ENCODE measurements at places on chromosomes 6 and 20. TPM values are rescaled to one million over a fixed set of nuclear protein-coding genes. Genes with fewer than 3 reads are reported as not detected.
A peak's percentile ranks its signal among the peaks of the same experiment; 100 is the strongest.

The ZNF831 gene
- 8.6 TPM for total RNA-seq

The SGK2 gene
- total RNA-seq = 0.27 TPM

The HS3ST5 gene
- total RNA-seq = not detected

The SAMD10 gene
- total RNA-seq = 30.7 TPM

The COL12A1 gene
- total RNA-seq = 0.02 TPM

The EYA2 gene
- total RNA-seq = not detected

The PTCRA gene
- total RNA-seq = not detected

DNA sequence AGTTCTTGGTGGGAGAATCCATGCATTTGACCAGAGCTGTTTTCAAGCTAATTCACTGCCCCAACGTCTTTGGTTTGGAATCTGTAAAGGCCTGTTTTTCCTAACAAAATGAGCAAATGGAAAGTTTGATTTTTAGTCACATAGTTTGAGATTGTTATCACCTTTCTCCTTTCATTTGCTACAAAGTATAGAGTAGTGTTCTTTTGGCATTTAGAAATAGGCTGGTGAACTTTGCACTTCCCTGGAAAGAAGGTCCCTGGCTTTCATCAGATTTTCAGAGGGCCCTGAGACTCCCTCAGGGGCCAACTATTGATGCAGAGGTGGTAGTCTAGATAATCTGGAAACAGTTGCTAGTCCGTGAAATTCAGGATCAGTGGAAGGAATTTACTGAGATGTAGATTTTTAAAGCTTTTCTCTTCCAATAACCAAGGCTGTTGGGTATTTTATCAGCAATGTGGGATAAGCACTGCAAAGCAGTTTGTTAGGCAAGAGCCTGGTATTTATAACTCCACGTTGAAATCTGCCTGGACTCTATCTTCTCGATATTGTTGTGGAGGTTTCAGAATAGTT, 1.7 kb downstream of the ARFGEF2 start:
- peak overlapping the region; percentile 57 for H3K27ac ChIP-seq
- H3K4me3 ChIP-seq = peak overlapping the region; percentile 96
- no peak for DNase-seq
- H3K27me3 ChIP-seq = no peaks in the 10 kb centered on the region

GRCh38 chr6:31661262-31662123, 915 bp upstream of the C6orf47 start:
- H3K27me3 ChIP-seq = no peaks in the 10 kb centered on the region
- DNase-seq = no peak
- peak overlapping the region; percentile 88 for H3K4me3 ChIP-seq
- H3K4me1 ChIP-seq = peaks cover 70% of the 10 kb centered on the region

- H3K27ac ChIP-seq = no peak overlapping the region
- H3K27me3 ChIP-seq = no peaks in the 10 kb centered on the region
- H3K4me3 ChIP-seq = no peak overlapping the region
- no peaks in the 10 kb centered on the region for H3K4me1 ChIP-seq
- no peaks in the 10 kb centered on the region for H3K36me3 ChIP-seq
- no peak for DNase-seq
Measured at GRCh38 chr20:11249683-11250082, 575.9 kb upstream of the JAG1 start.

DNA sequence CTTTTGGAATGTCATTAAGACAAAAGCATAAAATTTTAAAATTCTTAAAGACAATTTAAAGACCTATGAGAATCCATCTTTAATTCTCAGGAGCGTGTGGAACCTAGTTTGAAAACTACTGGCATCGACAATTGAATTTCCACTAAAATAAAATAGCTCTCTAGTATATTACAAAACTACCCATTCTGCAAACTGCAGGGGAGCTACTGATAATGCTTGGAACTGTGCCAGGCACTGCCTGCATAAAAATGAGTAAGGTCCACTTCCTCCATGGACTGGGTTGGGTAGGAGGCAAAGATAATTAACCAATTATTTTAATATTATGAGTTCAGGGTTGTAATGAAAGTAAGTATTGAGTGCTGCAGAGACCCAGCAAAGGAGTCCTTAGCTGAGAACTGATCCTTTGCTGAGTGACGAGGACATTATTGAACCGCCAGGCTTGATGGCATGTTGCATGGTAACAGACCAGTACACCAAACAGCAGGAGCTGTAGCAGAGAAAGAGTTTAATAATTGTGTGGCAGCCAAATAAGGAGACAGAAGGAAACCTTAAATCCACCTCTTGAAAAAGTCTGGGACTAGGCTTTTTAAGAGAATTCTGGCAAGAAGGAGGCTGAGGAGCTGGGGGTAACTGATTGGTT, 261.3 kb downstream of the ESR1 start:
- no peak overlapping the region for H3K4me3 ChIP-seq
- no peaks in the 10 kb centered on the region for H3K36me3 ChIP-seq
- no peak overlapping the region for H3K27ac ChIP-seq

DNA sequence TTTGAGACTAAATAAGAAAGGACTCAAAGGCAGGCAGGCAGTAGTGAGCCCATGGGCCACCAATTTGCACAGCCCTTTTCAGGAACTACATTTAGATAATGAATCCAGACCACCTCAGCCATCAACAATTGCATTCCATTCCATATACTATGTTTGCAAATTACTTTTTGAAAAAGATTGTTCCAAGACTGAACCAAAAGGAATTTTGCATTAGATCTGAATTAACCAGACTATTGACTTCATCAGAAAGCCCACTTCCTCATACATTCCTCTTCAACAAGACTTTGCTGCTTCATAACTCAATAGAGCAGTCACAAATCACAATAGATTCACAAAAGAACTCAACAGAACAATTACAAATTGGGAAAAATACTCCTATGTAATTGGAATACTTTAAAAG, 229.1 kb downstream of the SIM1 start:
- H3K4me3 ChIP-seq = no peak overlapping the region
- peaks cover 6% of the 10 kb centered on the region for H3K27me3 ChIP-seq
- H3K36me3 ChIP-seq = no peaks in the 10 kb centered on the region
- H3K27ac ChIP-seq = no peak overlapping the region
- no peak for DNase-seq
- H3K4me1 ChIP-seq = no peaks in the 10 kb centered on the region

DNA sequence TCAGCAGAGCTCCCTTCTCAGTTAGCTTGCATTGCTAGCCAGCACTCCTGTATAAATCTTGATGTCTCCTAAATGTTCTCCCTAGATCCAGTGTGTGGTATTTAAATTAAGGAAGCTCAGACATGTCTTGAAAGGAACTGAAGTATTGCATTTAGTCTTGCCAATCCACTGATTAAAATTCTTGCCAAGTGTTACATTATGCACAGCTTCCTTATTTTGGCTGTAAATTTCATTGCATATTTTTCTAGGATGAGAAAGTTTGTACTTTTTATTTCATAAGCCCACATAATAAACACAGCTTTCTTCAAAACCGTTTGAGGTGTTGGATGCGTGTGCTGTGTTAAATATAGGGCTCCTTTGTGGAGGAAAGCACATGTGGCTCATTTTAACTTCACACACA, 329.8 kb upstream of the FLRT3 start:
- H3K4me1 ChIP-seq = no peaks in the 10 kb centered on the region
- H3K4me3 ChIP-seq = no peak overlapping the region
- H3K36me3 ChIP-seq = no peaks in the 10 kb centered on the region
- H3K27me3 ChIP-seq = no peaks in the 10 kb centered on the region
- no peak for DNase-seq

GRCh38 chr6:25050356-25050755, 114.6 kb upstream of the RIPOR2 start:
- H3K4me3 ChIP-seq = peak overlapping the region; percentile 65
- H3K4me1 ChIP-seq = peaks cover 58% of the 10 kb centered on the region
- H3K27me3 ChIP-seq = no peaks in the 10 kb centered on the region
- H3K36me3 ChIP-seq = no peaks in the 10 kb centered on the region

DNA sequence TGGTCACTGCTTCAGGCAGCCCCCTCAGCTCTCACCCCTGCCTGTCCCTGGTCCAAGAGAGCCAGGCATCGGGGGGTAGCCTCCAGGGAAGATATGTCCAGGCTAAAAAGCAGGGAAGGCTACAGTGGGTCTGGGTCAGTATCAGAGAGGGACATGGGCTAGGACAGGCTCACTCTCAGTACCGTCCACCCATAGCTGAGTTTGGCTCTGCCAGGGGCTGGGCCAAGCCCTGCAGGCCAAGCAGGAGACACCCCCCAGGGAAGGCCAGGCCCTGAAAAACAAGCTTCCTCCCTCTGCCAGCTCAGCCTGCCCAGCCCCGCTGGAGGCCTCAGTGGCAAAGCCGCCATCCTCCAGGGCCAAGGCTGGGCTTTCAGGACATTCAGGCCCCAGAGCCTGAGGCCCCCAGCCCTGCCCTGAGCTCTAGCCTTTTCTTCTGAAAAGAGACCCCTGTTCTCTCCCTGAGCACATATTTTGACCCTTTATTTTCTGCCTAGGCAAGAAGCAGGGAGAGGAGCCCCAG, 28.6 kb upstream of the TGM2 start:
- no peak overlapping the region for H3K4me3 ChIP-seq
- DNase-seq = no peak
- H3K4me1 ChIP-seq = no peaks in the 10 kb centered on the region

- no peak overlapping the region for H3K4me3 ChIP-seq
- DNase-seq = no peak
- no peaks in the 10 kb centered on the region for H3K4me1 ChIP-seq
- no peaks in the 10 kb centered on the region for H3K36me3 ChIP-seq
- H3K27me3 ChIP-seq = peaks cover 12% of the 10 kb centered on the region
Measured at GRCh38 chr20:58536289-58536688, 21.1 kb upstream of the APCDD1L start.

DNA sequence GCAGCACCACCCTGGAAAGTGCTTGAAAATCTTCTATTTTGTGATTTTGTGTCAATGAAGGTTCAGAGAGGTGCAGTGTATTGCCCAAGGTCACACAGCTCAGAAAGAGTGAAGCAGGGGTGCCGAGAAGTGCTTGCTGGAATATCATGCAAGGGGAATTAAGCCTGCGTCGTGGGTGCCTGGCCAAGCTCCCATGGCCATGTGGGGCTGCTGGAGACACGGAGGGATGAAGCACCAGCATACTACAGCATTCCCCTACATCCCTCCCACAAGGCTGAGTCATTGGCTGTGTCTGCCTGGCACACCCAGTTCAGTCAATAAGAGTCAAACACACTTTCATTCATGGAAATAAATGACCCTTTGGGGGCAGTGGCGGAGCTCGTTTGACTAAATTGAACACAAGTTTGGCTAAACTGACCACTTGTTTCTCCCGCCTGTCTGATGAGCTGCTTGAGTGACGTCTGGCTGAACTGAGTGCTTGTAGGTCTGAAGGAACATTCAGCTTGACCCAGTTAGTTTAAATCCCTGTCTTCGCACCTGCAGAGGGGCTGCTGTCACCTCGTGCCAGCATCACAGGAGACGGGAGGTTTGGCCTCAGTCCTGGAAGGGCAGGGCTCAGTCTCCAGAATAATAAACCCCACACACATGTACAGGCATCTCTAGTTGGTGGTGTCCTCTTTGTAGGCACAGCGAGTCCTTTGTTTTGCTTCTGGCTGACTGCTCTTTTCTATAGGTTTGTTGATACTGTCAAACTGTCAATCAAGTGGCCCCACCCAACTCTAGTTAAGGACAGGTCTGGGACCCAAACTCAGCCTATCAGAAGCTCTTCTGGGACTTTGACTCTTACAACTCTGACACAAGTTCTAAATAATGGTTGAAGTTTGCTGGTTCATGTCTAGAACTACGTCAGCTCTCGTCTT, 8.4 kb upstream of the TGM2 start:
- H3K4me1 ChIP-seq = peaks cover 3% of the 10 kb centered on the region
- no peak overlapping the region for H3K27ac ChIP-seq
- peaks cover 11% of the 10 kb centered on the region for H3K27me3 ChIP-seq
- DNase-seq = no peak
- H3K36me3 ChIP-seq = no peaks in the 10 kb centered on the region
- no peak overlapping the region for H3K4me3 ChIP-seq

DNA sequence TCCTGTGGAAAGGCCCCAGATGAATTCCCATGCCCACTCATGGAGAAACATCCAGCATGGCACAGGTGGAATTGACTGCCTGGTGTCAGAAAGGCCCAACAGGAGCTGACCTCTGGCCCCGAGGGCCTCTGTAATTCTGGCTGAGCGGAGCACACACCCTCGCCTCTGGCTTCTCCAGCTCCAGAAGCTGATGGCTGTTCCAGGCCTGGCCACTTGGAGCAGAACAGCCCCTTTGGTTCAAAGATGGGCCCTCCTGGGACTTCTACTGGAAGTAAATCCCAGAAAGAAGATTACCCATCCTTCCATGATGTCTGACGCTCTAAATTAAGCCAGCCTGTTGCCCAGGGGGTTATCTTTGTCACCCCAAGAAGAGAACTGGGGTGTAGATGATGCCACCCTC, 275.1 kb upstream of the CDH4 start:
- H3K4me1 ChIP-seq = no peaks in the 10 kb centered on the region
- H3K27ac ChIP-seq = no peak overlapping the region
- H3K36me3 ChIP-seq = no peaks in the 10 kb centered on the region
- DNase-seq = no peak
- H3K4me3 ChIP-seq = no peak overlapping the region

DNA sequence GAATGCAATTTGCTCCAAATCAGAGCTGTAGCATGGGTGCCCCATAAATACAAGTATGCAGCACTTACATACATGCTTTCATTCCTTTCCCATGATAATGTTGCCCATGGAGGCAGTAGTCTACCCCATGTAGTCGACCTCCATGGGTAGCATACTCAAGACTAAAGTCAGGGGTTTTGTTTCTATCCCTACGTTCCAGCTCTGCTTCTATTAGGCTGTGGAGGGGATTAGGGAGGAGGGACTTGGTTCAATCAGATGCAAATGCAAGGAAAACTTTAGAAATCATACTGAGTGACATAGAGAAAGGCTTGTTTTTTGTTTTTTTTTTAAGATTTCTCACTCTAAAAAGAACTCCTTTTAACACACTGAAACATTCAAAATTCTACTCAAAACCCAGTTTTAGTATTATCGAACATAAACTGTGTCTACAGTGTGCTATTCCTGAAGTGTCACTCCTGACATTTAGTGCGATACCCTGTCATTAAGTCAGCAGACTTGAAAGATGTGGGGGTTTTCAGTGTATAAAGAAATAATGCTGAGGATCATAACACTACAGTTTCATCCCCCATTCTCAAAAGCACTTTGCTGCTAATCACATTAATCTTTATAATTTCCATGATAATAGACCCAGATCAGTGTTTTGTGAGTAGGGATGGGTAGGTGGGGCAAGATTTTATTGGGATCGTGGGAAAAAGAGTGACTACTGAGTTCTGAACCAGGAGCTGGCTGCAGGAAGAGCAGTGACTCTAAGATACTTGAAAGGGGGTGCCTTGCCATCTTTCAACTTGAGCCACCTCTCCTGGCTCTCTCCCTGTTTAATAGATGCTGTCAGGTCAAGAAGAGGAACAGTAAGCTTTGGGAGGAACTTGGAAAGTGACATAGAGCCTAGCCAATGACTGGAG, 40.4 kb upstream of the SCML4 start:
- no peak overlapping the region for H3K4me3 ChIP-seq
- no peaks in the 10 kb centered on the region for H3K27me3 ChIP-seq
- H3K36me3 ChIP-seq = no peaks in the 10 kb centered on the region
